ENCODE measurements at places on chromosomes 6 and 20.
A peak's percentile ranks its signal among the peaks of the same experiment; 100 is the strongest.

DNA sequence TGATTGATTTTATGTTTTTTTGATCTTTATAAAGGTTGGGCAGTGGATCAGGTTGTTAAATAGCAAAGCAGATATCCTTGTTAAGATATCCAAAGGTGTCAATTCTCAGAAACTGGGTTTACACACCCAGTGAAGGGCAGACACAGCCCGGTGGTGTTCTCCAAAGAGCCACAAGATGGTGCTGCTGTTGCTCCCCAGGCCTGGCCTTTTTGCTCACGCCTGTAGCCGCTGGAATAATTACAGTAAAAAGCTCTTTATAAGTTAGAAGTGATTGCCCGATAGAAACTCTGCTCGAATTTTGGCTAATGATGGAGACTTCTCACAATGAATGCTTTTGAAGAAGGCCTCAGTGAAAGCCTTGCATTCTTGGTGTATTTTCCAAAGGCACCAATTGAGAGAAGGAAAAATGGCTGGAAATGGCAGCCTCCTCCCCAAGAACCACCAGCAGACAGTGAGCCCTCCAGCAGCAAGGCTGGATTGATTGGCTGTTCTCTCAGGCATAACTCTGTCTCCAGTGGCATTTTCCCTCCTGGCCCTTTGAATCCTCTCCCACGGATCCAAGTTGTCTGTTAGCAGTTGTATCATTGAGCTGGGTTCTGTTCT lies 120.5 kb upstream of the CHD6 start:
- no peak for DNase-seq
- H3K4me1 ChIP-seq = no peaks in the 10 kb centered on the region
- H3K27me3 ChIP-seq = no peaks in the 10 kb centered on the region
- H3K36me3 ChIP-seq = no peaks in the 10 kb centered on the region
- H3K4me3 ChIP-seq = no peak overlapping the region

DNA sequence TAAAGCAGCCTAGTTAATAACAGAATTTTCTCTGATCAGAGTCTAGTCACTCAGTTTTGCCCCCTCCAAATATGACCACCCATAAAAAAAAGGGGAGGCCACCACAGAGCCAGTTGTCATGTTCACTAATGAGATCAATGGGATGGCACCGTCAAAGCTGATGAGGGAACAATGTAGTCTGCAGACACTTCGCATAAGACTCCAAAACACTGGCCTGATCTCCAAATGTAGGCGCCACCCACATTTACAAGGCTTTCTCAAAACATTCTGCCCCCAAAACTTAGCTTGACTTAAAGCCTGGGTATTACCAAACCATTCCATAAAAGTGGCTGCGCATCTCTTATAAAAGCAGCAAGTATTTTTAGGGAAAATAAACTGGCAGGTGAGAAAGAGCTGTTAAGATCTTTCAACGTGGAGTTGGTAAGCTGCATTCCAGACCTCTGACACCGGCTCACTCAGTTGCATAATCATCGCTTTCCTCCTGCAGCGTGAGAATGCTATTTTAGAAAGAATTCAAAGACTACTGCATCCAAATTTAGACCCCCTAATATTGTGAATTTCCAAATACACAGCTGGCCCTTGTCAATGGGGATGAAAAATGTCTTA lies 59.3 kb downstream of the TBC1D7 start:
- no peak overlapping the region for H3K4me3 ChIP-seq
- H3K27me3 ChIP-seq = no peaks in the 10 kb centered on the region

DNA sequence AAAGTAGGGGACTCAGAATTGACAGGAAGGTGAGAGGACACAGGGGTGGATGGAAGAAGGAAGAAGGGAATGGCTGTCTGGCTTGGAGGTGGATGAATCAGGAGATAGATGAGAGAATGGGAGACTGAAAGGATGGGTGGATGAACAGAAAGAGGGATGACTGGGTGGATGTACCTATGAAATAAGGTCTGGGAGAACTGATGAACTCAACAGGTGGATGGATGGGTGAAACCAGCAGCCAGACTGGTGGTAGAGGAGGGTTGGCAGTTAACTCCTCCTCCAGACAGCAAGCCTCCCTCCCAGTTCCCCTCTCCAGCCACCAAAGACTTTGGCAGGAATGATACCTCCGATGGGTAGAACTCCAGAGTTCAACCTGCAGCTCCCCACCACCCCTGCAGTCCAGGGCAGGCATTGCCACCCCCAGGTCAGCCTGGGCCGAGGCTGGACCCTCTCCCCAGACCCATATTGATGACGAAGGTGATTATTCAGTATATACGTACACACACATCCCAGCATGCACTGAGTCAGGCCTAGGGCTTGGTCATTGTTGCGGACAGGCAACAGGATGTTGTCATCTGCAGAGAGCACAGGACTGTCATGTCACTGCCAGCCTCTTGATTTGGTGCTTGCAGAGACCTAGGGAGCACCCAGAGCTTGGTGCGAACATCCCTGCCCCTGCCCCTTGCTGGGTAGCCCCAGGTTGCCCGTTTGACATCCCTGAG lies 2.0 kb downstream of the SUN5 start:
- H3K27me3 ChIP-seq = no peaks in the 10 kb centered on the region
- DNase-seq = no peak
- H3K27ac ChIP-seq = no peak overlapping the region
- no peaks in the 10 kb centered on the region for H3K4me1 ChIP-seq
- H3K4me3 ChIP-seq = no peak overlapping the region

DNA sequence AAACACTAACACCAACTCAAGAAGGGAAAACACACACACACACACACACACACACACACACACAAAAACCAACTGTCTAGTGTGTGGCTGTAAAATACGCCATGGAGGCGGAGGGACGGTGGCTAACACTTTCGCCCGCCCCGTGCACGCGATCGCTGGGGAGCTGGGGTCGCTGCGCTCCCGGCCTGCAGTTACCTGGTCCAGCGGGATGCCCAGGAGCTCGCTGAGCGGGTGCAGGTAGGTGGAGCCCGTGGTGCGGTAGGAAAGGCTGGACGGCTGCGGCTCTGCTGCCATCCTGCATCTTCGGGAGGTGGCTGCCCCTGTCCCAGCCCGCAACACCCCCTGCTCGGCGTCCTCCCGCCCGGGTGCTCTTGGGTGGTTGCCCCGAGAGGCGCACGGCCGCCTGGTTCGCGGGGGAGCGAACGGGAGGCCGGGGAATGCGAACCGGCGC lies 303 bp downstream of the MBOAT1 start:
- peaks cover 12% of the 10 kb centered on the region for H3K4me1 ChIP-seq
- DNase-seq = no peak
- no peaks in the 10 kb centered on the region for H3K36me3 ChIP-seq
- H3K27me3 ChIP-seq = no peaks in the 10 kb centered on the region
- H3K4me3 ChIP-seq = peak overlapping the region; percentile 74

DNA sequence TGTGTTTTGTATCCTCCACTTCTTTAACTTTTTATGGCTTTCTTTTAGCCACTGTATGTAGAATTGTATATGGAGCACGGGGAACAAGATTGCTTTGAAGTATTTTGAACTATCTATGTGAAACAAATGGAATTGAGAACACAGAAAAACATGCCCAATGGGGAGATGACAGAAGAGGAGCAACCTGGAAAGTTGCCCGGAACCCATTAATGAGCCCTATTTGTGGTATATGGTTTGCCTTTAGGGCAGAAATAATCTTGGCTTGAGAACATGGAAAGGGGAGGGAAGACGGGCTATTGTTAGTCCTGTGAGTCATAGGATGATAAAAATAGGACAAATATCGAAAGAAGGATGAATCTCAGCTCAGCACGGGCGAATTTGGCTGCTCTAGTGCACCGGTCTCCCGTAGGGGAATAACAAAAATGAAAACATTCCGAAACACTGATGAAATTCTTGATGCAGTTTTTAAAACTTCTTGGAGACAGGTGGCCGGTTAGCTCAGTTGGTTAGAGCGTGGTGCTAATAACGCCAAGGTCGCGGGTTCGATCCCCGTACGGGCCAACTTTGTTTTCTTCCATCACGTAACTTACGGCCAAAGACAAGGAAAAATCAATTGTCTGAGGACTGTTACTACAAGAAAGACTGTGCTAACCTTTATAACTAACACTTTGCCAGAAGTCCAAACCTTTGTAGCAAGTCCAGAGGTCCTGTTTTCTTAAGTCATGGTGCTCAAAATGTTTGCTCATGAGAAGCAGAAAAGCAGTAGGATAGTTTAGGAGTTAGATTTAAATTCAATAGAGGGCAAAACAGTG lies 15.7 kb downstream of the HMGN4 start:
- no peaks in the 10 kb centered on the region for H3K36me3 ChIP-seq
- no peak for DNase-seq
- H3K27me3 ChIP-seq = no peaks in the 10 kb centered on the region
- H3K4me3 ChIP-seq = peak overlapping the region; percentile 68
- peaks cover 42% of the 10 kb centered on the region for H3K4me1 ChIP-seq

DNA sequence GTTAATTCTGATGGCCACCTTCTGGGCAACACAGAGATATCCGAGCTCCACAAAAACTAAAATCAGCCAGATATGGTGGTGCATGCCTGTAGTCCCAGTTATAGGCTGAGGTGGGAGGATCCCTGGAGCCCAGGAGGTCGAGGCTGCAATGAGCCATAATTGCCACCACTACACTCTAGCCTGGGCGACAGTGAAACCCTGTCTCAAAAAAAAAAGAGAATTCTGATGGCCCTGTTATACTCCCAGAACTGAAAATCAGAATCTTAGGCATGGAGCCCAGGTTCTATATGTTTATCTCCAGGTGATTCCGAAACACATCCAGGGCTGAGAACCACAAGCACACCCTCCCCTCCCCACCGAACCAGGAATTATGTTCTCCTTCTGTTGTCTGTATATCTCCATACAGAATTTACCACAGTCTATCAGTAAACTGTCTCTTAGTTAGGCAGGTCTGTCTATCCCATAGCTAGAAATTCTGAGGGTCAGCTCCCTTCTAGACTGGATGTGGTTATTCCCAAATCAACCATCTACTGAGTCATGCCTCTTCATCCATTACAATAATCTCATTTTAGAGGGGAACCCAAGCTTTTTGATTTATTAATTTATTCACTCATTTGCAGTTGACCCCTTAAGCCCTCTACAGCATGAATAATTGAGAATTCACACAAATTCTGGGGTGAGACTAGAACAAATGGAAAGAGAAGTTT lies 24.8 kb upstream of the CCND3 start:
- DNase-seq = no peak
- H3K4me3 ChIP-seq = no peak overlapping the region
- H3K27me3 ChIP-seq = no peaks in the 10 kb centered on the region
- peaks cover 4% of the 10 kb centered on the region for H3K4me1 ChIP-seq

DNA sequence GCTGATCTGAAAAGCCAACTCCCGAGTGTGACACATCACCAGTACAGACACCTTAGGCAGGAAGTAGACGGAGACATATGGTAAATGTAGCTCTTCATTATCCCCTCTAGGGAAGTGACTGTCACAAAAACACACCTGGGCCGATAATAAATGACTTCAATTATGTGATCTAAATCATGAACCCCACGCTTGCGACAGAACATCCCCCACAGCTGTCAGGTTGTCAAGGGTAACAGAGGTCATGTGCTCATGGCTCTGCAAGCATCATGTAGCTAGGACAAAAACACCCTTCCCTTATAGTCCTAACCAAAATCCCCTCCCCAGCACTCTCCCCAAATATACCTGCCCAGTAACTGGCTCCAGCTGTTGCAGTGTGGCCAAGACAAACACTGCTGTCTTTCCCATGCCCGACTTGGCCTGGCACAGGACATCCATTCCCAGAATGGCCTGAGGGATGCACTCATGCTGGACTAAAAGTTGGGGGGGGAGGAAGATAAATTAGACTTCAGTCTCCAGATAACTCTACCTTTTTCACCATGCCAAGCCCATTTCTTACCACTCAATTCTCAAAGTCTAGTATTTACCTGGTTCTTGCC lies 2.9 kb downstream of the DDX39B start:
- peak overlapping the region; percentile 80 for H3K4me3 ChIP-seq
- no peak for DNase-seq
- H3K36me3 ChIP-seq = peaks cover 52% of the 10 kb centered on the region
- H3K4me1 ChIP-seq = peaks cover 24% of the 10 kb centered on the region
- H3K27me3 ChIP-seq = no peaks in the 10 kb centered on the region
- peak overlapping the region; percentile 29 for H3K27ac ChIP-seq

- DNase-seq = no peak
- no peaks in the 10 kb centered on the region for H3K36me3 ChIP-seq
- no peak overlapping the region for H3K4me3 ChIP-seq
- no peak overlapping the region for H3K27ac ChIP-seq
Observed at GRCh38 chr6:107942142-107942541, 15.9 kb downstream of the SEC63 start.

GRCh38 chr6:6753301-6753700 lies 164.8 kb downstream of the LY86 start:
- H3K27ac ChIP-seq = no peak overlapping the region
- H3K36me3 ChIP-seq = no peaks in the 10 kb centered on the region
- no peak overlapping the region for H3K4me3 ChIP-seq
- H3K4me1 ChIP-seq = peaks cover 29% of the 10 kb centered on the region

- peaks cover 11% of the 10 kb centered on the region for H3K4me1 ChIP-seq
- no peak for DNase-seq
- no peak overlapping the region for H3K4me3 ChIP-seq
- H3K36me3 ChIP-seq = no peaks in the 10 kb centered on the region
Observed at GRCh38 chr20:33415948-33416347, 14.6 kb upstream of the CDK5RAP1 start.

GRCh38 chr6:11423072-11423471 lies 114.5 kb upstream of the TMEM170B start:
- no peak for DNase-seq
- no peaks in the 10 kb centered on the region for H3K27me3 ChIP-seq
- peaks cover 17% of the 10 kb centered on the region for H3K4me1 ChIP-seq
- no peaks in the 10 kb centered on the region for H3K36me3 ChIP-seq
- H3K27ac ChIP-seq = no peak overlapping the region

DNA sequence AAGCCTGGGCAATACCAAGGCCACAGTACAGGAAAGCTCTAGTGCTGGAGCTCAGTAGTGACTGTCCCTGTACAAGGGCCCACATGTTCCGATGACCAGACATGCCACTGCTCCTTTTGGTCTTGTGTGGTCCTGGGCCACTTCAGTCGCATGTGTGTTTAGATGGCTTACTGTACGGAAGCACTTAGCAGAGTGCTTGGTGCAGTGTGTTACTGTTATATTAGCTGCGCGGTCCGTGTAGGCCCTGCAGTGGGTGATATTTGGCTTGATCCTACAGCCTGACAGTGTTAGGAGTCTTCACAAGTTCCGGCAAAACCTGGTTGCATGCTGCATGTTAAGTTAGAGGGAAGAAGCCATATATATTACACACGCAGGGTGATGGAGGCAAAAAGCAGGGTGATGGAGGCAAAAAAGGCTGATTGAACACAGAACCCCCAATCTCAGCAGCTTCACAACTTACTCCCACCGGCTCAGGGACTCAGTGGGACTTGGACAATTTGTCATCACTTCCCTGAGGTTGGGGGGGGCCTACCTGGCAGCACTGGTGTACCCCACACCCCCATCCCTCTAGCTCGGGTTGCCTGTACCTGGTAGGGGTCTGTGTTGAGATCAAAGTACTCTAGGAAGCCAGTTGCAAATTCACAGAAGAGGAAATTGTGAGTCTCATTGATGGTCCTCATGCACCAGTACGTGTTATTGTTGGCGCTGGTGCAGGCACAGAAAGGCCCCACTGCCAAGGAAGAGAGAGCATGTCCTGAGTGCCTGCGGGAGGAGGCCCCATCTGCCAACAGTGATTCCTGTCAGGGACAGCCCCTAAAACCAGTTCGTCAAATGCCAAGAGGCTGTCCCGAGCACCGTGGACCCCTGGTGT lies 122.6 kb downstream of the SULF2 start:
- H3K4me3 ChIP-seq = no peak overlapping the region
- no peak overlapping the region for H3K27ac ChIP-seq
- peaks cover 11% of the 10 kb centered on the region for H3K4me1 ChIP-seq
- no peaks in the 10 kb centered on the region for H3K27me3 ChIP-seq
- H3K36me3 ChIP-seq = peaks cover 10% of the 10 kb centered on the region
